WTC11 (cell line): ENCODE measurements at places on chromosomes 5 and 9.

GRCh38 chr5:67013719-67014118 is 182.9 kb downstream of the CD180 start:
- DNase-seq: no peak

DNA sequence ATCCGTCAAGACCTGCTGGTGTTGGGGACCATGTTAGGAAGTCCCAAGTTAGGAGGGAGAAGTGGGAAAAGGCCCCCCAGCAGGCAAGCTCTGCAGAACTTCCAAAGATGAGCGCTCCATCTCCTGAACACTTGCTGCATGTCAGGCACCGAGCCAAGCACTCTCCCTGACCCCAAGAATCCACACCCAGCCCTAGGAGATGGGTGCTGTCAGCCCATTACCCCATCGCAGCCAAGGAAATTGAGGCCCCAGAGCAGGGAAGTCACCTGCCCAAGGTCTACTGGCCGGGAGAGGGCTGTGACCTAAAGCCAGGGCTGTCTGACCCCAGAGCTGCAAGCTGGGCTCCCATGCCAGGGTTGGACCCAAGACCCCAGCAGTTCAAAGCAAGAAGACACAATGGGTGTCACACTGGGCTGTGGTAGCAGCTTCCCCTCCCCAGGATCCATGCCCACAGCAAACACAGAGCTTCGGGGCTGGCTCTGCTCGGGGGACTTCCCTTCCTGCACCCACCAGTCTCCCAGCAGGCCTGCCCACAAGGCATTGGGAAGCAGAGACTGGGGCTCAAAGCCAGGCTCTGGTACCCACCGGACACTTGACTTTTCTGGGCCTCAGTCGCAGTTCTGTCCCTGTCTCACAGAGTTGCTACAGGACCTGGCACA is 13.5 kb downstream of the EEIG1 start:
- no peak for DNase-seq

- DNase-seq: no peak
Observed at GRCh38 chr5:133914434-133914833, 54.0 kb downstream of the C5orf15 start.

- DNase-seq: no peak
Observed at GRCh38 chr5:61496860-61497259, 164.8 kb downstream of the ZSWIM6 start.

- DNase-seq: no peak
Observed at GRCh38 chr9:6833518-6834192, 75.9 kb downstream of the KDM4C start.

GRCh38 chr5:115600766-115601165 is 1.5 kb downstream of the TICAM2 start:
- DNase-seq: no peak

- DNase-seq: no peak
Observed at GRCh38 chr9:28207657-28208056, 634.4 kb upstream of the C9orf72 start.

DNA sequence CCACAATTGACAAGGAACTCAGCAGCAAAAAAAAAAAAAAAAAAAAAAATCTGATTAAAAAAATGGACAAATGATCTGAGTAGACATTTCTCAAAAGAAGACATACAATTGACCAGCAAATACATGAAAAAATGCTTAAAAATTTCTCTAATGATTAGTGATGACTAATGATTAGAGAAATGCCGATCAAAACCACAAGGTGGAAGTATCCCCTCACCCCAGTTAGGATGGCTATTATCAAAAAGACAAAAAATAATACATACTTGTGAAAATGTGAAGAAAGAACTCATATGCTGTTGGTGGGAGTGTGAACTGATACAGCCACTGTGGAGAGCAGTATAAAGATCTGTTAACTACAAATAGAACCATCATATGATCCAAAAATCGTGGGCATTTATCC is 245.3 kb downstream of the OSTF1 start:
- no peak for DNase-seq

DNA sequence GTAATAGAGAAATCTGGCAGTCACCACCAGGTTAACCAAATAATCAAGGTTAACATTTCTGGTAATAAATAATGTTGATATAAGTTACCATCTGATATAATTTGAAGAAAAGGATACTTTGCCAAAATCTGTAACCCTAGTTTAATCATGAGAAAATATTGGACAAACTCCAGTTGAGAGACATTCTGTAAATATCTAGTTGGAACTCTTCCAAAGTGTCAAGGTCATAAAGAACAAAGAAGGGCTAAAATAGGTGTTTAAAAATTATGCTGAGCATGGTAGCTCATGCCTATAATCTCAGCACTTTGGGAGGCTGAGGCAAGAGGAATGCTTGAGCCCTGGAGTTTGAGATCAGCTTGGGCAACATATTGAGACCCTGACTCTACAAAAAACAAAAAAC is 253.3 kb downstream of the MRPS30 start:
- DNase-seq: no peak
